ENCODE measurements at places on chromosomes 5 and 9.
A peak's percentile ranks its signal among the peaks of the same experiment; 100 is the strongest.

DNA sequence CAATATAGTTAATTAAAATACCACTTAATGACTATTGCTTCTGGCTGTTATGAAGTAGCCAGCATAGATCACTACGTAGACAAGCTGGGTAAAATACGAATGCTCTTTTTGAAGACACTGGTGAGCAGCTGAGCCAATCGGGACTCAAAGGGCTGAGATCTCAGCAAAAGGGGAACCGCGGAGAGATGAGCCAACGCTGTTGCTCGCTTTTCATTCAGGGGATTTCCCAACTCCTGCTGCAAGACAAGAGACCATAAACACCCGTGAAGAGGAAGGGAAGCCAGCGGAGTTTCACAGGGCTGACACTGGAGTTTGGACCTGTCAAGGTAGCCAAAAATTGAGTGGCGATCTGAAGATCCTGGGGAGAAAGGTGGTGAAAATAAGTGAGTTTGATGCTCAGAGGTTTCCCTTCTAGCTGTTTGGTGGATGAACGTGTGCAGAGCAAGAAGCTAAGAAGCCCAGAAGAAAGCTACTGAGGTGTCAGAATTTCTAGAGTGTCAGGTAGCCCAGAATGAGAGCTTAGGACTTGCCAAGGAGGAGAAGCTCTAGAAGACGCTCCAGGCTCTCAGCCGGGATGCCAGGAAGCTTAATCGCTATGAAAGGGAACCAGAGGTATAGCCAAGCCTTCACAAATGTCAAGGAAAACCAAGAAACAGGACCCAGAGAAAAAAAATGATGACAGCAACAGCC, 79.6 kb upstream of the RNU6ATAC start:
- DNase-seq, result peak; percentile 66

- DNase-seq, result no peak
Observed at GRCh38 chr9:130142641-130143040, 29.6 kb upstream of the NCS1 start.

GRCh38 chr5:32182463-32183063, 8.4 kb upstream of the GOLPH3 start:
- no peak for DNase-seq

GRCh38 chr9:121233906-121234831, 32.5 kb upstream of the RAB14 start:
- DNase-seq, result peak; percentile 30

DNA sequence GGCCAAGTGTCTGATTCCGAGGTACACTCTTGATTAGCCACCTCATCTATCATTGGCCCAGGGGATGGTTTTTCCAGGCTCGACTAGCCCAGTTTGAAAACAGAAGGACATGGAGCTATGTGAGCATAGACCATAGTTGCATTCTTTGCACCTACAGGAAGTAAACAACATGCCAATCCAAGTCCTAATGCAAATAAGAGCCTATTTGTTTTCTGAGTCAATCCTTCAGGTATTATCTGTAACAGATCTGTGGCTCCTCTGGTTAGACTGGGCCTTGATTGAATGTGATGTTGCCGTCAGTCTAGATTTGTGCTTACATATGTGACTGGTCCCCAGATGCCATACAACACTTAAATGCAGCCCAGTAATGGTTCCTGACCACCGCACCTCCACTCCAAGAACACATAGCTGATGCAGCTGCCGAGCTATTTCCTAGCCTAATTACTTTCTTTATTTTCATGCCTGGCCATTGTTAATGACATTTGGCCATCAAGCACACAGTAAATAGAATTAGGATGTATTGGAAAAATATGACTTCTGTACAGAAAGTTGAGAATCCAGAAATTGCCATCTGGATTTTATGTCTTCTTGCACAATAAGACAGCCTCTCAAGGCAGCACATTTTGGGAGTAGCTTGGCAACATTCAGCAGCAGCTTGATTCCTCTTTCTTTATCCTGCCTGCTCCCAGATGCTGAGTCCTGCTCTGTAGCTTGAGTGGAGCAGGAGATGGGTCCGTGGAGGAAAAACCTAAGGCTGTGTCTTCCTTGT, 29.5 kb upstream of the ARHGAP26 start:
- DNase-seq, result no peak

GRCh38 chr9:111857555-111858211, 38.9 kb upstream of the UGCG start:
- DNase-seq, result no peak

- no peak for DNase-seq
Observed at GRCh38 chr9:85157772-85158171, 488.2 kb downstream of the NTRK2 start.

DNA sequence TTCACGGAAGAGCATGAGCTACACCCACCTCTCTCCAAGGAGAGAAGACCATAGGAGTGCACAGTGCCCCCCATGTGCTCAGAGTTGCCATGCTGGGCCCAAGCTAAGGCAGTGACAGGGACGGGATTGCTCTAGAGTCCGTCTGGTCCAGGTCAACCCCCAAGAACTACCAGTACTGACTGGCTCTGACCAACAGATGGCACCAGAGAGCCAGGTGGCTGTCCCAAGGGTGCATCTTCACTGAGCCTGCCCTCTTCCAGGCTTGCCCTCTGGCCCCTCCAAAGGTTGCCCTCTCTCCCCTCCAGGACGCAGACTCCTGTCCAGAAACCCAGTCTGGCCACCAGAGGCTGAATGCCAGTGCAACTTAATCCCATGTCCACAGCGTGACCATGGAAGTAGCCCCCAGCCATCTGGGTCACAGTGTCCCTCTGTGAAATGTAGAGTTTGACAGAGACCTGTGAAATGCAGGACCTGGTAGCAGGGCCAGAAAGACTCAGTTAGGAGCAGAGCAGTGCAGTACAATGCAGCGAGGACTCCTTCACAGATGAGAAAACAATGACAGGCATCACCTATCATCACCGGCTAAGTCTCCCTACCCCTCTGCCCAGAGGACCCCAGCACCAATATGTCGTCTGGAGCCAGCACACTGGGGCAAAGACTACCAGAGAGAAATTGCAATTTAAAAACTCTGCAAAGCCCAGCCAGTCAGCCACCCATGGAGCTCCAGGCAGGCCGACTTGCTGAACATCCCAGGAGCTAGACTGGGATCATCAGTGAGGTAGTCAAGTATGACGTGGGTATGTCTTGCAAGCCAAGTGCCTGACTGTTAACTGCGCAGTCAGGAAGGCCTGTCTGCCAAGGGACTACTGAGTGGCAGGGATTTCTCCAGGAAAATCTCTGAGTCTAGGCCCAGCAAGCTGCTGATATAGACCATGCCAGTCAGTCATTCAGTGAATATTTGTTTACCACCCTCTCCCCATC, 7.7 kb upstream of the SKP1 start:
- no peak for DNase-seq

DNA sequence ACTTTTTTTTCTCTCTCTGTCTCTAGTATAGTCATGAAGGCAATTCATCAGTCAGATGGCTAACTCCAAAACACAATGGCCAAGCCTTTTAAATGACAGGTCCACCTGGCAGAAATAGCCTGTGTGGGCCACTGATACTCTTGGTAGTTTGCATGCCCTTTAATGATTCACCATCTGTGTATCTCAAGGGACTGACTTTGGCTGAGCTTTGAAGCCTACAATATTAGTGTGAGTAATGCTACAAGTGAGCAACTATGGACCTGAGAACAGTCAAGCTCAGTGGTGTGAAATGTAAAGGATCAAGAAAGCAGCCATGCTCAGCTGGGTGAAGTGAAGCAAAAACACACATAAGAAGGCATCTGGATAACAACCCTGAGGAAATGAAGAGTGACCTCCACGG, 506.9 kb downstream of the TLE1 start:
- DNase-seq, result no peak

DNA sequence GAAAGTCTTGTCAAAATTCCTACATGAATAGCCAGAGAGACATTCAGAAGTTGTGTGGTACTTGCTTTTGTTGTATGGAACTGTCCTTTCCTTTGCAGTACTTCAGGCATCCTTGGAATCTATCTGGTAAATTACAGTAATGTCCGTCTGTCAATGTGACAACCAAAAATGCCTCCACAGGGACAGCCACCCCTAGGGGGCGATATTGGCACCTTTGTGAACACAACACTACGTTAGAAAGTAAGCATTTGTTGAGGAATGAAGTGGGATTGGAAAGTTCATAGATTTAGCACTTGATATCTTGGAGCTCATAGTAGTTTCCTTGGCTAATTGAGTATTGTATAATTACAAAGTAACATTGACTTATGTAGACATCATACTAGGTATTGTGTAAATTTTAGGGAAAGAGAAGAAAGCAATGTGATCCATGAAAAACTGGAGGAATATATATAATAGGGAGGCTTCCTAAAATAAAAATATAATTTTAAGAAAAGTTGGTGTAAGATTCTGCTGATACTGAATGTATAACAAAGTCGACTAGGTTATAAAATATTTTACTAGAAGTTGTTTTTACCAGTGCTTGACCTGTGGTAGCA, 32.7 kb downstream of the TMEFF1 start:
- DNase-seq, result no peak

DNA sequence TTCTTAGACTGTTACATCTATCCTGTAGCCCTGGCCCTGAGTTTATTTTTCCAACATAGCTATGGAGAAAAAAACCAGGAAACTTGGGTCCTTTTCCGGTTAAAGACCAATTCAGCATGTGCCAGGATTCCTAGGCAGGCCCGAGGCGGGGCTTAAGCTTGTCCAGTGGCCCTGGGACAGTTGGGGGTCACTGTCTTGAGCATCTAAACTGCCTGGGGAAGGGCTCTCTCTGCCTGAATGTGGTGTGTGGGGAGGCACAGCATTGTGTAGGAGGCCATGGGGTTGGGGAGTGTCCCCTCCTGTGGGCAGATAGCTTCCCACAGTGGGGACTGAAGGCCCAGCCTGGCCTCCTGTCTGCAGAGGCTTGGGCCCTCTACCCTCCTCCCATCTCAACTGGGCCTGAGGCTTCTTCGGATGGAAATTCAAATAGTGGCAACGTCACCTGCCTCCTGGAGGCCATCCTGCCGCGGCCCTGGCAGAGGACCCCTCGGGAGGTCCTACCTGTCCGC, 88.8 kb downstream of the PHF2 start:
- DNase-seq, result no peak
